Skin of body (tissue), 3 donors: ENCODE measurements at places on chromosomes 2 and 18. TPM values are rescaled to one million over a fixed set of nuclear protein-coding genes. Genes with fewer than 3 reads are reported as not detected.

GRCh38 chr2:71150082-71150816 lies 19.8 kb downstream of the MPHOSPH10 start:
- no peak for DNase-seq

DNA sequence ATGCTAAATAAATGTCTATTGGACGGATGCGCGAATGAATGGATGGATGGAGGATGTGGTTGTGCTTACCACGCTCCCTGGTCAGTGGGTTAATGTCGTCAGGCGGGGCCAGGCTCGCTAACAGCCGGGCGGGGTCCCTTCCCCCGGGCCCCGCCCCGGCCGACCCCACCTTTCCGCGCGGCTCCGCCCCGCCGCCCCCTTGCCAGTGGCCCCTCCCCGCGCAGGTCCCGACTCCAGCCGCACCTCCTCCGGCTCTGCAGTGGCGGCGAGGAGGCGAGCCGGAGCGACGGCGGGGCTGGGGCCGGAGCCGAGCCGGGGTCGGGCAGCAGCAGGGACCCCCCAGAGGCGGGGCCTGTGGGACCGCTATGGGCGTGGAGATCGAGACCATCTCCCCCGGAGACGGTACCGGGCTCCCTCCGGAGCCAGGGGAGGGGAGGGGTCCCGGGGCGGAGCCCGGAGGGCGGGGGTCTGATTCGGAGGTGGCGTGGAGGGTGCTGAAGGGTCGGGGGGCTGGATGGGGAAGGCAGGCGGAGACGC lies at the start of gene FKBP1B:
Gene FKBP1B (plus strand): TSS at position 257 of the 537 bp plus-strand sequence. CDS start 109 bp downstream, at position 366.
- DNase-seq, result no peak

DNA sequence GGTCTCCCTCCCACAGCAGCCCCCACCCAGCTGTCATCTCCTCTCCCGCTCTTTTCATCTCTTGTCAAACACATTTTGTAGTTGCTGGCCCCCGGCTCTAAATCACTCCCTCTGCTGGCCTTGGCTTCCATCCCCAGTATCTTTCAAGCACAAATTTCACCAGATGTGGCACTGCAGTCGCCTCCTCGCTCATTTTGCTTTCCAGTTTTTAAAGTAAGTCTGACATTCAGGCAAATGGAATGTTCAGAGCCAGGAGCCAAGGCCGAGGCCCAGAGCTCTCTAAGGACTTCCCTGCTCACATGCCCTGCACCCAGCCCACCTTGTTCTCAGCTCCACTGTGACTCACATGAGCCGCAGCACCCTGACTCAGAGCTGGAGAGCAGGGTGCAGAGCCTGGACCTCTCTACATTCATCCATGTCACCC lies 158.4 kb downstream of the GALNT14 start:
- no peak for DNase-seq

DNA sequence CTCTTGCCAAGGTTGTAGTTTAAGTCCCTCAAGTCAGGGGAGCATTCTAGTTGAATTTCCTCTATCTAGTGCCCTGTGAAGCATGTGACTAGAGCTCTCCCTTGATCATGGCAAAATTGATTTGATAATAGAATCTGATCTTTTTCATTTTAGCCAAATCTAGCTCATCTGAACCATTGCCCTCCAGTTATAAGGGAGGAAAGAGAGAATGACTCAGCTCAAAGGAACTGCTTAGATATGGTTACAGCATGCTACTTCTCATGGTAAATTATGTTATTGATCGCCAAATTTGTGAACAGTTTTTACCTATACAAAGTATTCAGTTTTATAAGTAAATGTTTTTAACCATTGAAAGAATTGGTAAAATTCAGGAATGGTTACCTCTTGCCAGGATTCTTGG lies 100.8 kb downstream of the GPR39 start:
- DNase-seq, result no peak

Gene C2orf66
- total RNA-seq, result 0.69 TPM

DNA sequence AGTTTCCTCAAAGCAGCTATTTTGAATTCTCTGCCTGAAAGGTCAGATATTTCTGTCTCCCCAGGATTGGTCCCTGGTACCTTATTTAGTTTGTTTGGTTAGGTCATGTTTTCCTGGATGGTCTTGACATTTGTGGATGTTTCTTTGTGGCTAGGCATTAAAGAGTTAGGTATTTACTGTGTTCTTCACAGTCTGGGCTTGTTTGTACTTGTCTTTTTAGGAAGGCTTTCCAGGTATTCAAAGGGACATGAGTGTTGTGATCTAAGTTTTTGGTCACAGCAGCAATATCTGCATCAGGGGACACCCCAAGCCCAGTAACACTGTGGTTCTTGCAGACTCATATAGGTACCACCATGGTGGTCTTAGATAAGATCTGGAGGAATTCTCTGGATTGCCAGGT lies 11.8 kb downstream of the MYO3B start:
- no peak for DNase-seq

DNA sequence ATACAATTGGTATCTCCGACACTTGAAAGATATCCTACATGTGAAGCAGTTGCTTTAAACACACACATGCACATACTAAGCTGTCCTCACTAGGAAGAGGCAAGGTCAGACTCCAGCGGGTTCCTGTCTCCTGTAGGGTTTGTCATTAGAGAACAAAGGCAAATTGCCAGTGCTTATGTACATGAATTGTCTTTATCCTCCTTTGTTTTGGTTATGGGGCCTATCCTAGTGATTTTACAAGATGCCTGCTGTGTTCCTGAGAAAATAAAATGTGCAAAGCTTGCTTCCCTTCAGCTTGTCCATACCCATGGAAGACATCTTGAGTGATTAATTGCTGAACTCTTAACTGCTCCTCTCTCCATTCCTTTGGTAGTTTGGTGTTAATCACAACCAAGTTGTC lies 86.7 kb upstream of the SLC39A10 start:
- no peak for DNase-seq

- no peak for DNase-seq
These were observed 1.5 kb upstream of the BUB1 start for GRCh38 chr2:110679337-110679707.

Gene EML6
- 2.6 TPM for total RNA-seq
